ENCODE measurements at places on chromosomes 3 and 15.

GRCh38 chr3:79204351-79204750 is 563.4 kb downstream of the ROBO1 start:
- DNase-seq = no peak

DNA sequence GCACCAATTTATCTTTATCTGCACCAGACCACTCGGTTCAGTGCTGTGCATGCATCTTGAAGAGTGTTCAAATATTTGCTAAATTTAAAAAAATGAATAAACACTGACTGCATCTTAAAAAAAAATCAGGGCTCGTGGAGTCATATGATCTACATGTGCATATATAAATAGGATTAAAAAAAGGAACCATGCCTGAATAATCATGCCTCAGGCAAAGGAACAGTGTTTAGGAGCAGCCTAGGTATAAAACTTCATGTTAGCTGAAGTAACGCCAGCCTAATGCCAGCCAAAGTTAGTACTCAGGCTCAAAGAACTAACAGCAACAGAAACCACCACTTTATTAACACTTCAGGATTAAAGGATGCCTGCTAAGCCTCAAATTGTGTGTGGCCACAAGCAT is 9.5 kb downstream of the ABCC5 start:
- no peak for DNase-seq

DNA sequence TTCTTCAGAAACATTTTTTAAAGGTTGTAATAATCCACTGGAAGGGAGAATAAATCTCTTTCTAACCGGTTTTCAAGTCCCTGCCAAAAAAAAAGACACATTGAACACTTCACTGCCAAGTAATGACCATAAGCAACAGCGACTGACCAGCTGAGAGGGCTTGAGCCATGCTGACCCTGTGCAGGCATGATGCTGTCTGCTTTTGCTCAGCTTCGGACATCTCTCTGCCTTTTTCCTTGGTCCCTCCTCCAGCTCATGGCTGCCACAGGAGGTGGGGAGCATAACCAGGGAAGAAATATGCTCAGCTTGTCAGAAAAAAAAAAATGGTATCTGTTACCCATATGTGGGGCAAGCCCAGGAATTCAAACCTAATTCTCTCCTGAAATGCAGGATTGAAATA is 1.5 kb downstream of the IGSF10 start:
- DNase-seq = no peak

DNA sequence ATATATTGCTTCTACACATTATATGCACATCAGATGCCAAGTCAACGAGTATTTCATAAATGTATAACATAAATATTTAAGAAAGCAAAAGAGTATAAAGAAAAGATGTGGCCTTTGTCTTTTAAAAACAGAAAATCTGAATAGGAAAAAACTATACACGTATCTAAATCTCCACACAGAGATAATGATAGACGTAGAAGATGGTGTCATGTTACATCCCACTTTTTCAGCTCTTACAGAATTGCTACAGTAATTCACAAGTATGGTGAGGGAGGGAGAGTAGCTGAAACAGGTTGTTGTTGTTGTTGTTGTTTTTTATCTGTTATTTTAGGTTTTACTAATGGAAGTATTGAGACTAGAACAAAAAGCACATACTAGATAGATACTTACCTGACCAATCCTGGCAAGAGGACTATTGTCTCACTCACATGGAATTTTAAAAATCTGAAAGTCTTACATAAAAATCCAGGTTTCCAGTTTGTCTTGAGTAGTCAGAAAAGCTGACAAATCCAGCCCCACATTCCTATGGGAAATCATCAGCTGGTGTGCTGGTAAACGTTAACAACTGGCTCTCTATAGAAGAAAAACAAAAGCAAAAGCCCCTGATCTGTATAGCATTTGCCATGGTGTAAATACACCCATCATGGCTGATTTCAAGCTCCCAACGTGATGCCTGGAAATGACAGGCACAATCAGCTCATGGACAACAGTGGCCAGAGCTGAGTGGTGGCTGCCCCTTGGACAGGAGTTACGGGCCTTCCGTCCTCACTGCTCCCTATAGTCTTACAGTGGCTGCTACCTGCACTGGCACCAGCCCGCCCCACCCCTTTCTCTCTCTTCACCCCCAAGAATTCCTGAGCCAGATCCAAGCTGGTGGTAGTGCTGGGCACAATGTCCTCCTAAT is 47.4 kb upstream of the VGLL4 start:
- DNase-seq = no peak

GRCh38 chr3:86481031-86481430 is 509.9 kb downstream of the VGLL3 start:
- no peak for DNase-seq

GRCh38 chr15:67835297-67836133 is 4.3 kb downstream of the RNU6-1 start:
- no peak for DNase-seq

- DNase-seq = no peak
These were observed 7.4 kb downstream of the CISH start for GRCh38 chr3:50604110-50604621.

- no peak for DNase-seq
These were observed 32.4 kb upstream of the MRPL3 start for GRCh38 chr3:131535131-131535530.

GRCh38 chr3:144010371-144010770 is 38.7 kb downstream of the DIPK2A start:
- no peak for DNase-seq

DNA sequence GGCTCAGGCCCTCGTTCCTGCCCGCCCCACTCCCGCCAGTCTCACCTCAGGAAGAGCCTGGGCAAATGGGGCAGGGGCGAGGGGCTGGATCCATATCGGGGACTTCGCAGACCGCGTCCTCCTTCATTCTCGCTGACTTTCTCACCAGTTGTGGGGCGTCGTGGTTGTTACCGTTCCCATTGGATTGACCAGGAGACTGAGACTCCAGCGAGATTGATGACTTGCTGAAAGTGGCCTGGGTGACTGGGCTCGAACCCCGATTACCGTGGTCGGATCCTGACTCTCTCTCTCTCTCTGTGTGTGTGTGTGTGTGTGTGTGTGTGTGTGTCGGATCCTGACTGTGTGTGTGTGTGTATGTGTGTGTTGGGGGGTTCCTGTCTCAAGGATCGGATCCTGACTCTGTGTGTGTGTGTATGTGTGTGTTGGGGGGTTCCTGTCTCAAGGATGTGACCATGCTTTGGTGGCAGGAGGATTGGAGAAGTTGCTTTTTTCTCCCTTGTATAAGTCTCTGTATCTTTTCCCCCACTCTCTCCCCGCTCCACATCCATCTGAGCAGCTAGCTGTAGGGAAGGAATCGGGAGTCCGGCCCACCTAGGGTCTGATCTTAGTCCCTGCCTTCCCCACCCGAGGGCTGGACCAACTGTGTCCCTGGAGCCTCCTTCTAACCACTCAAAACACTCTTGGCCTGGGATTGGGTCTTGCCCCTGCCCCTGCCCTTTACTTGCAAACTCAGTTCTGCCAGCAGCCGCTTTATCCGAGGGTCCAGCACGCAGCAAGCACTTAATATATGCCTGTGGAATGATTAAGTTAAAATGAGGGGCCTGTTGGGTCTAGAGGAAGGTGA is 603 bp downstream of the PLEKHO2 start:
- no peak for DNase-seq

- no peak for DNase-seq
These were observed 12.8 kb downstream of the MAN2A2 start for GRCh38 chr15:90915808-90916440.

- no peak for DNase-seq
These were observed 6.7 kb upstream of the SLC12A8 start for GRCh38 chr3:125219261-125219701.

DNA sequence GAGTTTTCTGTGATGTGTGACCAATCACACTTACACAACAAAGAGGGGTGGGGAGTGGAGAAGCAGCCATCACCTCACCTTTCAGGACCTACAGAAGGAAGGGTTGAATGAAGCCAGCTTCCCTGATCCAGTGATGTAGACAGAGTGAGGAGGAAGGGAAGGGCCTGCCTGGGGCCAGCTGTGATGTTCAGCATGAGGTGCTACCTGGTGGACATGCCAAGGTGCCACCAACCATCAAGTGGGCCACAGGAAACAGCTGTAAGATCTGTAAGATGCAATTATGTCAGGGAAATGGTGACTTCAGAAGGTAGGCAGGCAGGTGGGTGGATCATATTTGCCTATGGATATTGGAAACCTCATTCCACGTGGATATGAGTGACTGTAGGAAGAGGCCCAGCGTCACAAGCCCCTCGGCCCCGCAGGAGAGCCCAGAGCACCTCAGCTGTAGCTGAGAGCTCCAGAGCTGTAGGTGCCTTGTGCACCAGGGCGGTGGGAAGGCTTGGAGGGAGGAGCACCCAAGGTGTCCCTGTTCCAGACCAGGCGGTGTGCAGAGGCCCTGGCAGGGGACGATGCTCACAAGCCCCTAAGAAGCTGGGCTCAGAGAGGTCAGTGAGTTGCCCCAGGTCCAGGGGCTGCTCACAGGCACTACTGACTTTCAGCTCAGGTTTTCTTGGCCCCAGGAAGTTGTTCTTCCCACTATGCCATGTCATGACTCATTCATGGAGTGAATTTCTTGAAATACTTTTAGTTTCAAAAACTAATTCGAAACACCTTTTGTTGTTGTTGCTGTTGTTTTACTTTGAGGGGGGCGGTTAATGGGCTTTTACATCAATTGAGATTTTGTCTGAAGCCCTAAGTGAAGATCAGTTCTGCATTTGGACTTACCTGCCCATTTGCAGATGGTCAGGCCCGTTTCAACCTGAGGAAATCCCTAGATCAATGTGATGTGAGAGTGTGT is 94.2 kb upstream of the ALDH1A3 start:
- DNase-seq = no peak

DNA sequence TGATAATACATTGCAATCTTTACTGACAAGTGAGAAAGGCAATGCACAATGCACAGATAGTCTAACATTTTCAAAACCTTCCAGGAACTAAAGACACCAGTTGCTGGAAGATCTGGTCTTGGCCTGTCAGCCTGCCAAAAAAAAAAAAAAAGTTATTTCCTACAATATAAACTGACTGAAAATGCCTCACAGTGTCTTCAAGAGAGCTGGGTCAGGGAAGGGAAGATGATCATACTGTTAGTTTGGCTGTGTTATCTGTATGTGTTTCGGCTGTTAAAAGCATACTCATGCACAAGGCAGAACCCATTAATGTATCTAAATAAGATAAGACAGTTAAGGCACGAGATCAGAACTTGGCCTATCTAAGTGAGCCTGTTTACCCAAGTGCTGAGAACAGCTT is 673.4 kb downstream of the MECOM start:
- DNase-seq = no peak

GRCh38 chr3:180278583-180279188 is 241.9 kb upstream of the PEX5L start:
- DNase-seq = no peak

DNA sequence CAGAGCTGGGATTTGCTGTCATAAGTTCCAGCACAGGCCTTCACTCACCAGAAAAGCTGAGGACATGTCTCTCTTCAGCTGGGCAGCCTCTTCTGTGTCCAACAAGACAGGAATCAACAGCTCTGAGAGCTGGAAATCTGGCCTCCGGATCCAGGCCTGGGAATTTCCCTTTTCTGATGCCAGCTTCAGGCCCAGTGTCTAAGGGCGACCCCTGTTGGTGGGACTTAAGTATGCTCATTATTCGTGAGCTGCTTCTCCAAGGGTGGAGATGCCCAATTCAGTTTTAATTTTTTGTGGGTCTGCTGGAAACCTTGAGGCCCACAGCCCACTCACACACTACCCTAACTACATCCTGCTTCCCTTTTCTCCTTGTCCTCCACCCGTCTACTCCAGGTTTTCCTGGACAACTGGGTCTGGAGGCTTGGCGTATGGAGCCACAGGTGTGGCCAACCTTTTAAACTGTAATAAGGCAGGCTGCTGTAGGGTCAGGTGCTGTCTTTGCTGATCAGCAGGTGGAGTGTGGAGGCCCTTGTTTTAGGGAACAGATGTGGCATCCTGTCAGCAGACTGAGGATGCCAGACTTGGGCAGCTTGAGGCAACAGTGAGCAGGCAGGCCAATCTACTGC is 2.6 kb upstream of the CEMIP start:
- DNase-seq = peak; percentile 23

DNA sequence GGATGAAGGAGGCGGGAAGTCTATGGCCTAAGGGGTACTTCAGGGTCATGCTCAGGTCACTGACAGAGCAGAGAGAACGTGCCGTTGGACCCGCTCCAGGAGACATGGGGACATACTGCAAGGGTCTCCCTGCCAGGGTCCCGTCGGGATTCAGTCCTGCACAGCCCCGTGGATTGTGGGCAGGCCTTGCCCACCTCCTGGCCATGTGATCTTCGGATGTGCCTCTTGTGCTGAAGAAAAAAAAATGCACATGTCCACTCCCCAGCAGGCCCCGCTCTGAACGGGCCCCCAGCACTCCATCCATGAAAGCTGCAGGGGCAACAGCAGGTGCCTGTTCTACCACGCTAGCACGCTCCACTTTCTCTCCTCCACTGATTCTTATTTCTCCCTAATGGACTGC is 22.9 kb downstream of the ST8SIA2 start:
- no peak for DNase-seq

DNA sequence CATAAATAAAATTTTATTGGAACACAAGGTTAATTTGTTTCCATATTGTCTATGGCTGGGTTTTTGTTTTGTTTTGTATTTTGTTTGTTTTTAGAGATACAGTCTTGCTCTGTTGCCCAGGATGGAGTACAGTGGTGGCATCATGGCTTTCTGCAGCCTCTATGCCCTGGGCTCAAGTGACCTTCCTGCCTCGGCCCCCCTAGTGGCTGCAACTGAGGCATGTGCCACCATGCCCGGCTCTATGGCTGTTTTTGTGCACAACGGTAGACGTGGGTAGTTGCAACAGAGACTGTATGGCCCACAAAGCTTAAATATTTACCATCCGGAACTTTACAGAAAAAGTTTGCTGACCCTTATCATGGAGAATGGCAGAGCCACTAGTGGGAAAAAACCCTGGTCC is 46.8 kb upstream of the C3orf70 start:
- DNase-seq = no peak

DNA sequence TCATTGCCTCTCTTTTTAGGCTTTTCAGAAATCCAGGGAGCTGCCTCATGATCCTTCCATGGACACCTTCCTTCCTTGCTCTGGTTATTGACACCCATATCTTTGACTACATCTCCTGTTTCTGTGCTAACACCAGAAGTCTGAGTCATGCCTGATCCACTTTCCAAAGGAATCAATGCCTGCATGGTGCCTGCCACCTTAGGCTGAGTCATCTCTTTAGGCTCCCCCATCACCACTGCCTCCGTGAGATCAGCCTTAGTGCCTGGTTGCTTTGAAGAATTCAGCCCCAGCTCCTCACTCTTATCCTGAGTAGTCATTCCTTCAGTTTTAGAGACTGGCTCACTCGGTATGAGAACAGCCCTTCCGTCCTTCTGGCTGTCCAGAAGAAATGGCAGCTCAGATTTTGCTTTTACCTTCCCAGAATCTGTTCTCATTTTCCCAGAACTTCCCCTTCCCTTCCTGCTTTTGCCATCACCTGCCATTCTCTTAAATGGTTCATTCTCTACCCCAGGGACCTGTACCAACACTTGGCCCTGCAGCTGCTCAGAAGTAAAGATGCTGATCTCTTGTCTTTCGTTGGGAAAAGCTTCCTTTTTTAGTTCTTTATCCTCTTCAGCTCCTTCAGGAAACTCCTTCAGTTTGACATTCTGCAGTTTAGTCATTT is 105.3 kb downstream of the MAP4 start:
- no peak for DNase-seq
